ENCODE measurements at places on chromosomes 6 and 20.
A peak's percentile ranks its signal among the peaks of the same experiment; 100 is the strongest.

- DNase-seq = no peak
Observed at GRCh38 chr20:41001497-41001896, 27.1 kb upstream of the TOP1 start.

DNA sequence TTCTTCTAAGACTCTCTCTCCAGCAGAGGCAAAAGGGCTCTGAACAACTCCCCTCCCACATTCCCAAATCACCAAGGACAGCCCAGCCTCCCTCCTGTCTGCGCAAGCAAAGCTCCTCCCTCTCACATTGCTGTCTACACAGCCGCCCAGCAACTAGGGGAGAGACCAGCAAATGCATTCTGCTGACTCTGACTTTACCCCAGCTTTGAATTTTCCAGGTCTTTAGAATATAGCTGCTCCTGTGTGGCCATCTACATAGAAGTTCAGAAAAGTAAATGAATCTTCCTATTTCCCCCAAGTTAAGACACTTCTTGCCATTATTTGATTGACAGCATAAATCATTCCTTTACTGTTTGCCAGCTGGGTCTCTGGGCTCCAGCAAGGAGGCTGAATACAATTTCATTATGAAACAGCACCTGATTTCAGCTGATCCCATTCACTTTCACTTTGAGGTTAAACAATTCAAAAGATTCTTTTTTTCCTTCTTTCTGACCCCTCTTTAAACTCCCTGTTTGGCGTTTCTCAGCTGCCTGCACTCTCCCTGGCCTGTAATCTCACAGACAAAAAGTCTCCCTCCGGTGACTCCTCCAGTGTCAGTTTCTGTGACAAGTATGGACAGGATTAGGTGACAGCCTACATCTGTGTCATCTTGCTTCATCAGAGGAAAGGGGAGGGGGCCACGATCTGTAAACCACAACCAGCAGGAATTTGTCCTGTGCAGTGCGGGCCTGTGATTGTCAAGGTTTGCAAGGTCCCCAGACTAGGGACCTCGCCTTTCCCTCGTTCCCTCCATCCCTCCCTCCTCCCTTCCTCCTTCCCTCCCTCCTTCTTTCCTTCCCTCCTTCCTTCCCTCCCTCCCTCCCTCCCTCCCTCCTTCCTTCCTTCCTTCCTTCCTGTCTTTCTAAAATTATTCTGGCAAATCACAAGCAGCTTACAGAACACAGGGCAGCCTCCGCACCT, 205.6 kb upstream of the RIN2 start:
- DNase-seq = peak; percentile 82

DNA sequence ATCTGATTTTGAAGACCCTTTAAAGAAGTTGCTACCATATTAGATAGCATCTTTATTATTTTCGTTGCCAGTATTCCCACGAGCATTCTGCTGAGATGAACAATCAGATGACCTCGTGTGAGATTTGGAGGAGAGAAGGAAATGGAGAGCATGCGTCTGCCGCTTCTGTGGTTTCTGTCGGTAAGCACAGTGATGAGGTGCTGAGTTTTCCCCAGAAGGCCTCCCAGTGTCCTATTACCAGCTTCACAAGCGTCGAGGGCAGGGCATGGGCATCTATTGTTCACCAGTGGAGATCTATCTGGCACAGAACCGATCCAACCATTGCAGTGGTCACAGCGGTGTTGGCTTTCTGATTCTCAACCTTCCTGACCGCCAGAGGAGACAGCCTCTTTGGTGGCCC, 29.4 kb downstream of the TRAF3IP2 start:
- no peak for DNase-seq

DNA sequence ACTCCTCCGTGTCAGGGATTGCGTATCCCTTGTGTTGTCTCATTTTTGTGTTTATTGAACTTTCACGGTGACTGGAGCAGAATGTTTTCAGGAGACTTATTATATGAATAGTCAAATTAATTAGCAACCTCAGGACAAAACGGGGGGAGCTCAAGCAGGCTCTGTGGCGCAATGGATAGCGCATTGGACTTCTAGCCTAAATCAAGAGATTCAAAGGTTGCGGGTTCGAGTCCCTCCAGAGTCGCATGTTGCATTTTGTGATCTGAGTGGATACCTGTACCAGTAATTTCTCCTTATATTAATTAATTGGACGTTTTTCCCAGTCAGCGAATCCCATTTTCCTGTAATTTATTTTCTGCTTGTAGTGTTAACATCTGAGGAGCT, 89.1 kb upstream of the ZNF184 start:
- DNase-seq = no peak

DNA sequence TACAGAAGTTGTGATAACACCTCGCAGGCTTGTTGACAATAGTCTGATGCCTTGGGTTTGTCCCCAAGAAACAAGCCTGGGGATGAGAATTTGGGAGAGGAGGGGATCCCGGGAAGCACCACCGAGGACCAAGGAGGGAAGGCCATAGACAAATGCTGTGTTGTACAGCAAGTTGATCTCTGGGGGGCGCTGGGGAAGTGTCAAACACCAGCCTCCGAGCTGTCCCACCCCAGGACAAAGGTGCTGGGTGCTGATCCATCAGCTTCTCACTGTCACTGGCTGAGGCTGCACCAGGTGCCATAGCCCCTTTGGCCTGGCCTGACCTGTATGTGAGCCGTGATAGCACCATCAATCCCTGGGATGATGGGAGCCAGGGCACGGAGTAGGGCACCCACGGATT, 64.0 kb downstream of the SYNDIG1 start:
- DNase-seq = no peak

DNA sequence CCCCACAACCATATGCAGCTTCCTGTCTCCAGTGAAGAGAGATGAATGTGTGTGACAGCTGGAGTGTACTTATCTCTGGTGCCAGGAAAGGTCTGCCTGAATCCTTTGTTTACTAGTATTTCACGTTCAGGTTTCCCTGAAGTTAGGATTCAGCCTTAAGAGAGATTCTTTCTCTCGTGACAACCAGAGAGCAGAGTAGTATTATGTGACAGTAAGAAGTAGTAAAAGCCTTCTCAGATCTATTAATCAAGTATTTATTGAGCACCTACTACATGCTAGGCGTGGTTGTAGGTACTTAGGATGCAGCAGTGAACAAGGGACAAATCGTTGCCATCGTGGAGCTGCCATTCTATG, 949 bp downstream of the KIFC1 start:
- peak; percentile 24 for DNase-seq

DNA sequence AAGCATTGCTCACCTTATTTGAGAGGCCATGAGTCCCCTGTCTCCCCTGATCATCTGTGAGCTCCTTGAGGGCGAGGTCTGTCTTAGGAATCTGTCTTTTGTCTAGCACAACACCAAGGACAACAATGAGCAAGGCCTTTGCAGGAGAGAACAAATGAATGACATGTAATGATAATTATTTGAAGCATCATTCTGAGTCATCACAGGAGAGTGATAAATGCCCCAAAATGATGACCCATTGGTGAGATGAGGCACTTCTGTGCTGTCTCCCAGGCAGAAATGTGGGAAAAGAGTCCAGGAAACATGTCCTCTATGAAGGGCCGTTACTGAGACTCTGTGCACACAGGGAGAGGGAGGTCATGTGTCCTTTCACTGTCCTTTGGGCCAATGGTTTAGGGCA, 105.2 kb upstream of the LRFN2 start:
- DNase-seq = no peak

- no peak for DNase-seq
Observed at GRCh38 chr6:158168040-158168289, at the start of gene SERAC1. Gene SERAC1 (minus strand): TSS chr6:158168262. CDS start chr6:158158363, 9,899 bp downstream.

GRCh38 chr6:35386989-35387388, 44.6 kb downstream of the PPARD start:
- DNase-seq = no peak

GRCh38 chr6:137216875-137217553, 2.2 kb downstream of the IFNGR1 start:
- peak; percentile 54 for DNase-seq

DNA sequence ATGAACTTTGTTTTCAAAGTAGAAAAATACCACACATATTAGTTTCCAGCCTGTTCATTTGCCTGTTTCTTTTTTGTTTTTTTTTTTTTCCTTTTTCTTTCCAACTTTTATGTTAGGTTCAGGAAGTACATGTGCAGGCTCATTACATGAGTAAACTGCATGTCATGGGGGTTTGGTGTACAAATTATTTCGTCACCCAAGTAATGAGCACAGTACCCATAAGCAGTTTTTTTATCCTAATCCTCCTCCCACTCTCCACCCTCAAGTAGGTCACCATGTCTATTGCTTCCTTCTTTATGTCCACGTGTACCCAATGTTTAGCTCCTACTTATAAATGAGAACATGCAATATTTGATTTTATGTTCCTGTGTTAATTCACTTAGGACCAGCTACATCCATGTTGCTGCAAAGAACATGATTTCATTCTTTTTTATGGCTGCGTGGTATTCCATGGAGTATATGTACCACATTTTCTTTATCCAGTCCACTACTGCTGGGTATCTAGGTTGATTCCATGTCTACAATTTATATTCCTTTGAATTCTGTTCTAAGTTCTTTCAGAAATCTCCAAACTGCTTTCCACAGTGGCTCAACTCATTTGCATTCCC, 31.8 kb downstream of the SNX14 start:
- no peak for DNase-seq

GRCh38 chr6:16180696-16181438, 52.0 kb downstream of the MYLIP start:
- DNase-seq = no peak

DNA sequence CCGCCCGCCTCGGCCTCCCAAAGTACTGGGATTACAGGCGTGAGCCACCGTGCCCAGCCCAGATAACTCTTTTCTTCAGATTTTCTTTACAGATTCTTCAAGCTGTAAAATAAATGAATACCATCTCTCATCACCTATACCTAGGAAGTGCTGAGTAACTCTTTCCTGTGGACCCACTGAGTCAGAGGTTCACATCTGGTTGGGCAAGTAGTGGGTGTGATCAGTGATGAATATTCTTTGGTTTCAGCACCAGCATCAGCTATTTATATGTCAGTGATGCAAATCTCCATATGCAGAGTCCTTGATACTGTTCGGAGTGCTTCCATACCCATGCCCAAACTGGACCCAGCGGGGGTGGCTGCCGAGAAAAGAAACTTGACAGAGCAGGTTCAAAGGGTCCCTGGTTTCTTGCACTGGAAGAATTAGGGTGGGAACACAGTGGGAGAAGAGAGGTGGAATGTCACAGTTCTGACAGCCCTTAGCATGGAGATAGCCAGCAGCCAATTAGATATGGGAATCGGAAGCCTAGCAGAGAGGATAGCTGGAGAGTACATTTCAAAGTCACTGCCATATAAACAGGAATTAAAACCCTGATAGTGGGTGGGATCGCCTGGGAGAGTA, 64.9 kb upstream of the DDR1 start:
- no peak for DNase-seq

GRCh38 chr6:27812078-27812804, 100.0 kb downstream of the OR2B2 start:
- no peak for DNase-seq

DNA sequence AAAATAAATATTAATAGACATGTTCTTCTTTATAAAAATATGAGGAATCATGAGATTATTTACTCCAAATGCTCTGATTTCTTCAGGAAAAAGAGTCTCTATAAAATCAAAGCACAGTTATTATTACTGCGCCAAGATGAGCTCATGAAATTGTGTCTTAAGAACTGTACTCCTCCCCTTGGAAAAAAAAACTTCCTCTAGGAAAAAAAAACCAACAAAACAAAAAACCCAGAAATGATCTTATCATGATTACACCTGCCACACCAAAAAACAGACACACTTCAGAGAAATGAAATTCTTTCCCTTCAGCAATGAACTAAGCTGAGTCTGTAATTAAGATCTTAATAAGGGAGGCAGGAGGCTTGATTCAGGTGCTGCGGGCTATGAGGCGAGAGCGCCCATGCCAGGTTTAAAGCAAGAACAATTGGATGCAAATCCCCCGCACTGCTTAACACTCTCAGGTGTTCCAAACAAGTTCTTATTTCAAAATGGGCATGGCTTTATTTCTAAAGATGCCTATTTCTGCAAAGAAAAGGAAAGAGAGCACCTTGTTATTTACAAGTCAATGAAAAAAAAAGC, 9.1 kb downstream of the NEDD9 start:
- no peak for DNase-seq

- no peak for DNase-seq
Observed at GRCh38 chr20:35007413-35007812, 51.7 kb downstream of the MYH7B start.

- no peak for DNase-seq
Observed at GRCh38 chr20:58401162-58401561, 12.1 kb downstream of the VAPB start.
